Neural crest cell (in vitro differentiated cells): ENCODE measurements at places on chromosomes 16 and 17.

DNA sequence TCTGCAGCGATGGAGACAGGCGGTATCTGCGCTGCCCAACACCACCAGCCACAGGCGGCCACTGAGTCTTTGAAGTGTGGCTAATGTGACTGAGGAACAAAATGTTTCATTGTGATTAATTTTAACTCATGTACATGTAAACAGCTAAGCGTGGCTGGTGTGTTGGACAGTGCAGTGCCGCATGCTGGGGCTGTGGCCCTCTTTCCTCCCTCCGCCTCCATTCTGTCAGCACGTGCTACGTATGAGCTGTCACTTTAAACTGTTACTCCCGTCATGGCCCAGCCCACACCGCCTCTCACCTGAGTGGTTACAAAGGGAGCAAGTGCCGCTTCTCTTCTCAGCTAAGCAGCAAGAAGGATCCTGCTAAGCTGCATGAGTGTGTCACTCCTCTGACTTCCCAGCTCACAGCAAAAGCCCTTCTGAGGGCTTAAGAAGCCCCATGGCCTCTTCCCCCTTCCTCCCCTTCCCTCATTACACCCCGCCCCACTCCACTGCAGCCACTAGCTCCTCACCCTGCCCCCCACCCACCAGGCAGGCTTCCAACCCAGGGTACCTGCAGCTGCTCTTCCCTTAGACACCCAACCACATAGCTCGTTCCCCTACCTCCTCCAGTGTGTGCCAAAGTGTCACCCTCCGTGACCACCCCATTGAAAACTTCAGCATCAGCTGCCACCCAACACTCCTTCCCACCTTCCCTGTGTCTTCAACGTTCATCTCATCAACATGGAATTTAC is 15.0 kb downstream of the HASPIN start:
- peaks cover 16% of the 10 kb centered on the region for H3K4me1 ChIP-seq
- peaks cover 14% of the 10 kb centered on the region for H3K27me3 ChIP-seq
- H3K4me3 ChIP-seq, result no peak overlapping the region
- H3K27ac ChIP-seq, result no peak overlapping the region
- H3K36me3 ChIP-seq, result no peaks in the 10 kb centered on the region
- no peak for DNase-seq

DNA sequence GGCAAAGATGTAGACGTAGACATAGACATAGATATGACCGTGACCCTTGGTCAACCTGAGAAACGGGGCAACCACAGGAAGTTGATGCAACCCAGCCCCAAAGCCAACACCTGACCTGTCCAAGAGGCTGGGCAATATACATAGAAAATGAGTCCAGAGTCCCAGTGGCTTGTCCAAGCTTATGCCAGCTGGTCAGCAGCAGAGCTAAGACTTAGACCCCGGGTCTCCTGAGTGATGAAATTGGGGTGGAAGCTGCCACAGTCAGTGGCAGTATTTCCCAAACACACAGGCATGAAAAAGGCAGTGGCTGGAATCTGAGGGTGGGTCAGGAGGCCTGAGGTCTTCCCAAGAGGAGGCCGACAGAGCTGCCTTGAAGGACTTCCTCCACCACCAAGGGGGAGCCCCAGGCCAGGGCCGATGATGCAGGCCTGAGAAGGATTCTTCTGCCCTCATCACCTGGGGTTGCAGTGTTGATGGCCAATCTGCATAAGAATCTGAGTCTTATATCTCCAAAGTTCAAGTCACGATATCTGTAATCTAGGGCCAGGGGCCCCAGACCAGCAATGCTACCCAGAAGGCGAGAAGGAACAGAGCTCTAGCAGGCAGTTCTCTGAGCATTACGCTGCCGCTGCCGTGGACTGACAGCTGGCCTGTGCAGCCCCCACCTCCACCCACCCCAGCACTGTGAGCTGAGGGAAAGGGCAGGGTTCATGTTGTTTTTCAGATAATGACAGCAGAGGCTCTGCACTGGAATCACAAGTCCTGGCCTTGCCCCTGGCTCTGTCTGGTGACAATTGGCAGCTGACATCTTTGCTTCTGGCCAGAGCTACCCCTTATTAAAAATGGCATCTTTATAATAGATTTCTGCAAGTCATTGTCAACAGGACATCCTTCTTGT is 72.7 kb downstream of the GNAO1 start:
- peak; percentile 22 for DNase-seq
- H3K4me1 ChIP-seq, result peaks cover 38% of the 10 kb centered on the region
- no peaks in the 10 kb centered on the region for H3K36me3 ChIP-seq
- H3K27me3 ChIP-seq, result no peaks in the 10 kb centered on the region
- peak overlapping the region; percentile 43 for H3K27ac ChIP-seq

- H3K4me3 ChIP-seq, result peak overlapping the region; percentile 83
- H3K27ac ChIP-seq, result no peak overlapping the region
- H3K27me3 ChIP-seq, result peaks cover 35% of the 10 kb centered on the region
- no peaks in the 10 kb centered on the region for H3K36me3 ChIP-seq
Observed at GRCh38 chr16:50247123-50247905, 19.0 kb upstream of the ADCY7 start.

- H3K4me3 ChIP-seq, result no peak overlapping the region
- no peak overlapping the region for H3K27ac ChIP-seq
- no peak for DNase-seq
- peaks cover under 1% of the 10 kb centered on the region for H3K4me1 ChIP-seq
- no peaks in the 10 kb centered on the region for H3K36me3 ChIP-seq
- peaks cover 14% of the 10 kb centered on the region for H3K27me3 ChIP-seq
Observed at GRCh38 chr17:5055543-5055942, 20.3 kb upstream of the SLC52A1 start.

DNA sequence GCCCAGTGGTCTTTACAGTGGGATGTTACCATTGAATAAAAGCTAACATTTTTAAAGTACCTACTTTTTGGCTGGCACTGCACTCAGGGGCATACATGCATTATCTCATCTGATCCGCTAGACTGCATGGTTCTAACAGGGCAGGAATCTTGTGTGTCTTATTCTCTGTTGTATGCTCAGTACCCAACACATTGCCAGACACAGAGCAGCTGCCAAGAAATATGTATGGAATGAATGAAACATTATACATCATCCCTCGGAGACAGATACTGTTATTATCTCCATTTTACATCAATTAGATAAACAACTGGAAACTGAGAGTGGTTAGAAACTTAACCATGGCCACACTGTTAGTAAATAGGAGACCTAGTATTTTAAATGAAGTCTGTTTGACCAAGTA is 74.1 kb upstream of the CDH11 start:
- H3K36me3 ChIP-seq, result no peaks in the 10 kb centered on the region
- H3K27ac ChIP-seq, result no peak overlapping the region
- H3K27me3 ChIP-seq, result no peaks in the 10 kb centered on the region
- H3K4me1 ChIP-seq, result no peaks in the 10 kb centered on the region
- DNase-seq, result no peak

GRCh38 chr17:10392880-10393279 is 20.1 kb upstream of the MYH13 start:
- H3K4me3 ChIP-seq, result no peak overlapping the region
- no peak for DNase-seq
- H3K36me3 ChIP-seq, result no peaks in the 10 kb centered on the region
- H3K4me1 ChIP-seq, result no peaks in the 10 kb centered on the region
- no peak overlapping the region for H3K27ac ChIP-seq

- H3K27ac ChIP-seq, result no peak overlapping the region
- no peak for DNase-seq
- H3K36me3 ChIP-seq, result no peaks in the 10 kb centered on the region
- no peak overlapping the region for H3K4me3 ChIP-seq
- H3K4me1 ChIP-seq, result peaks cover 15% of the 10 kb centered on the region
- peaks cover 43% of the 10 kb centered on the region for H3K27me3 ChIP-seq
Observed at GRCh38 chr17:21378553-21378952, 2.4 kb downstream of the KCNJ12 start.

- H3K4me3 ChIP-seq, result no peak overlapping the region
- H3K27ac ChIP-seq, result no peak overlapping the region
- peaks cover 12% of the 10 kb centered on the region for H3K4me1 ChIP-seq
Observed at GRCh38 chr17:9987779-9988585, 82.9 kb upstream of the RCVRN start.

DNA sequence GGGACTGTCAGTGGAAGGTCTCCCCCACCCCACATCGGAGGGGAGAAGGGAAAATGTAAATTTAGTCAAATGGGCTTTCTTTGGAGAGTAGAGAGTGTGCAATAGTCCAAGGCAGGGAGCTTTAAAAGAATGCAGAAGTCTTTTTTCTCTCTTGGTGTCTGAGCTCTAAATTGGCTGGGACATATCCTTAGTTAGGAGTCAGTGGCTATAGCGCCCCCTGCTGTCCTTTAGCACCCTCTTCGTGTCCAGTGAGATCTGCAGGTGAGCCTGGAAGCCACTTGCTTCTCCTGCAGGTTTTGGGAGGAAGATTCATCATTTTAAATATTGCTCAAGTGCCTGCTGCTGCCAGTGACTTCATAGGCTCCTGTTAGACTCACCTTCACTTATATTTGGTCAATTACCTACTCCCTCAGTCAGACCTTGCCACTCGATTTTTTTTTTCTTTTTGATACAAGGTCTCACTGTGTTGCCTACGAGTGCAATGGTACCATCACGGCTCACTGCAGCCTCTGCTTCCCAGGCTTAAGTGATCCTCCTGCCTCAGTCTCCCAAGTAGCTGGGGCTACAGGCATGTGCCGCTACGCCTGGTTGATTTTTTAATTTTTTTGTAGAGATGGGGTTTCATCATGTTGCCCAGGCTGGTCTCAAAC is 174.8 kb downstream of the PRKCB start:
- no peaks in the 10 kb centered on the region for H3K36me3 ChIP-seq
- no peaks in the 10 kb centered on the region for H3K4me1 ChIP-seq
- peak; percentile 61 for DNase-seq
- H3K27me3 ChIP-seq, result peaks cover 28% of the 10 kb centered on the region
- no peak overlapping the region for H3K4me3 ChIP-seq

DNA sequence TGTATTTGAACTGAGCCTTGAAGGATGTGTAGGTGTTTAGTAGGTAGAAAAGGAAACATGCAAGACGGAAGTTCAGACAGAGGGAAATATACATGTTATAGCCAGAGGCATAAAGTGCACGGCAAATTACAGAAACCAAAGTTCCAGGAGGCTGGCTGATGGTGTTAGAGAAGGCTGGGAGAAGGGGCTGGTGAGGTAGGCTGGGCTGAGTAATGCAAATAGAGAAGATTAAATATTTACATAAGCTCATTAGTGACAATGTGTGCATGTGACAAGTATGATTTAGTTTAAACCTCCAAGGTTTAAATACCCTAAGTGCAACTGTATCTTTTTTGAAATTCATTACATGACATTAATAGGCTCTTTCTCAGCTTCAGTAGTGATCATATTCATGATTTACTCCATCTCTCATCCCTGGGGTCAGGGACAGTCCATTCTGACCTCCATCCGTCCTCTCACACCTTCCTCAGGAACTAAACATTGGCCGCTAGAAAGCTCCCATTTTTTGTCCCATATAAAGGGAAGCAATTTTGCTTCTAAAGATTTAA is 399.8 kb upstream of the SALL1 start:
- H3K27me3 ChIP-seq, result no peaks in the 10 kb centered on the region
- DNase-seq, result no peak
- H3K4me3 ChIP-seq, result no peak overlapping the region
- no peaks in the 10 kb centered on the region for H3K36me3 ChIP-seq
- H3K27ac ChIP-seq, result no peak overlapping the region
- H3K4me1 ChIP-seq, result peaks cover 16% of the 10 kb centered on the region
